ENCODE measurements at places on chromosomes 13 and 19. TPM values are rescaled to one million over a fixed set of nuclear protein-coding genes. Genes with fewer than 3 reads are reported as not detected.

The DCT gene
- polyA plus RNA-seq, result 0.08 TPM

The FCHO1 gene
- 0.53 TPM for polyA plus RNA-seq

The FCER2 gene
- polyA plus RNA-seq, result not detected

The KLK8 gene
- 116 TPM for polyA plus RNA-seq

The ALOX5AP gene
- polyA plus RNA-seq, result 36.4 TPM

The TEKTIP1 gene
- polyA plus RNA-seq, result 0.28 TPM

The CD209 gene
- polyA plus RNA-seq, result 2.0 TPM

The CEACAM20 gene
- polyA plus RNA-seq, result not detected

The ZNF559 gene
- 18.8 TPM for polyA plus RNA-seq

The MTUS2 gene
- 0.12 TPM for polyA plus RNA-seq

The SMG9 gene
- polyA plus RNA-seq, result 11.8 TPM

The THSD8 gene
- 8.3 TPM for polyA plus RNA-seq

The TNFSF11 gene
- not detected for polyA plus RNA-seq

GRCh38 chr13:100818711-100819110, 144.1 kb upstream of the TMTC4 start:
- DNase-seq, result peak; percentile 57

DNA sequence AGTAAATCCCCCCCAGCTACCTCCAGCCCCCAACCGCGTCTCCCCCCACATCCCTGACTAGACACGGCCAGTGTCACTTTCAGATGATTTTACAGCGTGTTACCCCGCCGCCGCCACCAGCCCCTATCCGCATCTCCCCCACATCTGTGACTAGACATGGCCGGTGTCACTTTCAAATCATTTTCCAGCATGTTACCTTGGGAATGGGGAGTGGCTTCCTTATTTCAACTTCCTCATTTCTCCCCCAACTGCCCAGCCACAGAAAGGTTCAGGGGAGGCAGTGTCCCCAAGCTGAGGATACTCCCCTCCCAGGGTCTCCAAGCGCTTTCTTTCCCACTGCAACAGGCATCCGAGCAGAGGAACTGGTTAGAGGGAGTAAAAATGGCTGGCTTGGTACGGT, 18.4 kb downstream of the ADGRL1 start:
- DNase-seq, result no peak

DNA sequence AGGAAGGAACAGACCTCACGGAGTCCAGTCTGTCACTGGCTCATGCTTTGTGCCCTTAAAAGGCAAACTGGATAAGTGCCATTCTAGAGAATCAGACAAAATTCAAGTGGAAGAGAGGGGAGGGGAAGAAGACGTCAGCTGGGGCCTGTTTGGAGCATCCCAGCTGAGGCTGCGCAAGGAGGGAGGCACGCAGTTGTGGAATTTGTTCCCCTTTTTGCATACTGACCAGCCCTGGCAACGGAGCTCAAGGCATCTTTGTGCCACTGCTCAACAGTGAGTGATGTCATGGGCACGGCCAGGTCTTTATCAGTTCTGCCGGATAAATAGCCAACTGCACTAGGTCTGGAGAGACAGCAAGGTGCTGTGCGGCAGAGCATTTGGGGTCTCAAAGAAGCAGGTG, at the start of gene GPR42:
Gene GPR42, plus strand, starts transcription at position 347 of the 400 bp plus-strand sequence. CDS start 292 bp downstream, outside the sequence.
- DNase-seq, result no peak

- DNase-seq, result peak; percentile 58
These were observed 10.2 kb upstream of the CARM1 start for GRCh38 chr19:10861103-10861651.

GRCh38 chr19:6039566-6040225, 61.8 kb upstream of the RANBP3 start:
- DNase-seq, result no peak

DNA sequence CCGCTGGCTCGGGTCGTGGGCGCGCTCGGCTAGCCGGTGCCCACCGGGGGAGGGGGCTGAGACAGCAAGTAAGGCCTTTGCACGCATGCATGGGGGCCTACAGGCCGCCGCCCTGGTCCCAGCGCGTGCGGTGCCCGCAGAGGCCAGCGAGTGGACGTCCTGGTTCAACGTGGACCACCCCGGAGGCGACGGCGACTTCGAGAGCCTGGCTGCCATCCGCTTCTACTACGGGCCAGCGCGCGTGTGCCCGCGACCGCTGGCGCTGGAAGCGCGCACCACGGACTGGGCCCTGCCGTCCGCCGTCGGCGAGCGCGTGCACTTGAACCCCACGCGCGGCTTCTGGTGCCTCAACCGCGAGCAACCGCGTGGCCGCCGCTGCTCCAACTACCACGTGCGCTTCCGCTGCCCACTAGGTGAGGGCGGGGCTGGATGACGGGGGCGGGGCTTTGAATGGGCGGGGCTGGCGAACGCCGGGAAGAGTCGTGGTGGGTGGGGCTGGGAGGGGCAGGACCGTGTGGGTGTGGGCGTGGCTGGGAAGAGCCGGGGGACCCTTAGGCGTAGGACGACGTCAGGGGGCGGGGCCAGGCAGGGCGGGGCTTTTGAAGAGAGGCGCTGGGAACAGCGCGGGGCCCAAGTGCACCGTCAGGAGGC, 2.1 kb downstream of the CILP2 start:
- DNase-seq, result peak; percentile 69

DNA sequence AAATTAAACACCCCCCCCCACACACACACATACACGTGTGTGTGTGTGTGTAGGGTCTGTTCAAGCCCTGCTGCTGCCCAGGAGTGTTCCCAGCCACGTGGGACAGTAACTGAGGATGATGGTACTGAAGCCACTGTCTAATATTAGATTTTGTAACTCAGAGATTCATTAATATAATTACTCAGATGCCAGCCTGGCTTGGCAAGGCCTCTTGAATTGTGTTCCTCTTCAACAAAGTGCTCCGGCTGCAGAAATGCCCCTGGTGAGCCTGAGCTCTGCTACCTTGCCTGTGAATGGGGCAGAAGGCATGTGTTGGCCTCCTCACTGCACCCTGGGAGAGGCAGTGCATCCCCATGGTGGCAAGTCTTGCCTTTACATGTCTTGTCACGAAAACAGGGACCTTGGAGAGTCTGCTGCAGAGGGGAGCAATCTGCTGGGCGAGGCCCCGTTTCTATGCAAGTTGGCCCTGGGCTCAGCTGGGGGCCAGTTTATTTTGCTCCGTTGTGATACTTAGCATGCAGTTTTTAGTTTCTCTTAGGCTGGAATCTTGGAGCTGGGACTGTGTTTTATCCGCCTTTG, 44.0 kb downstream of the NFIX start:
- DNase-seq, result no peak

- DNase-seq, result peak; percentile 6
These were observed 1432.3 kb upstream of the SPRY2 start for GRCh38 chr13:81773263-81773662.

GRCh38 chr19:33282036-33282671, 20.2 kb downstream of the CEBPA start:
- no peak for DNase-seq

- peak; percentile 77 for DNase-seq
These were observed at the start of gene FXYD3 for GRCh38 chr19:35115177-35115951. Gene FXYD3, plus strand, starts transcription at chr19:35115823. Its CDS starts 3,554 bp downstream, at chr19:35119377.

DNA sequence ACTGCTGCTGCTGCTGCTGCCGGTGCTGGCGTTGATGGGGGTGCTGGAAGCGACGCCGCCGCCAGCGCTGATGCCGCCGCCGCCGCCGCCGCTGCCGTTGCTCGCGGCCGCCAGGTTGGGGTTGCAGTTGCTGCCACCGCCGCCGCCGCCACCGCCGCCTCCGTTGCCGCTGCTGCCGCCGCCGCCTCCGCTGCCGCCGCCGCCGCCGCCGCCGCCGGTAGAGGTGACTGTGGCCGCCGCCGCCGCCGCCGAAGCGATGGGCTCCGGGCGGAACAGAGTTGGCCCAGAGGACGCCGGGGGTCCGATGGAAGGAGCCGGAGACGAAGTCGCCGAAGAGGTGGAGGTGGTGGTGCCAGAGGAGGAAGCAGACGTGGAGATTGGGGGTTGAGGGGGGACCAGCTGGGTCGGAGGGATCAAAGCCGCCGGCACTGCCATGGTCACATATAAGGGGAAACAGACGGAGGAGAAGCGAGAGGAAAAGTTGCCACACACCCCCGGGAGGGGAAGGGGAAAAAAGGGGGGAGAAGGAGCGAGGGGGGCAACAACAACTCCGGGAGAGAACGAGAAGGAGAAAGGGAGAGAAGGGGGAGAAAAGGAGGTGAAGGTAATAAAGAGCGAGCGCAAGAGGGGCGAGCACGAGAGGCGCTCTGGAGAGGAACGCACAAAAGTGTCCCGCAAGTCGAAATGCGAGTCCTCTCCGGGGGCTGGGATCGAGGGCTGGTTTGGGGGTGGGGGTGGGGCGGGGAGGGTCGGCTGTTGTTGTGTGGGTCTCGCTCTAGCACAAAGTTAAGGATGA, 471 bp downstream of the DACH1 start:
- DNase-seq, result peak; percentile 31

- no peak for DNase-seq
These were observed 51.6 kb upstream of the URI1 start for GRCh38 chr19:29890392-29890791.

GRCh38 chr13:93899981-93900380, 579.5 kb downstream of the DCT start:
- no peak for DNase-seq

DNA sequence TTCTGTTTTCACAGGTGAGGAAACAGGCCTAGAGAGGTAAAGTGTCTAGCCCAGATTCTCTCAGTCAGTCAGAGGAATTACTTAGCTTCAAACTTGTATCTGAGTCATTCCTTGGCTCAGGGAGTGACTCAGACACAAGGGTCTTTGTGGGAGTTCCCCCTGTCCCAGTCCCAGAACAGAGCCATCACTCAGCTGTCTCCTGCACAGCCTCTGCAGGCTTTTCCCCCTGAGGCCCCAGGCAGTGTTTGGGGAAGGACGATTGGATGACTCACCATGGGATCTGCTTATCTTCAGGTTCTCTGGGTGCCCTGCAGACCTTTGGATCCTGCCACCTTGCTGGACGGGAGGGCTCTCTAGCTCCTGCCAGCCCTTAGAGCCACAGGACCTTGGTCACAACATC, 13.2 kb downstream of the ZNF793 start:
- DNase-seq, result no peak

DNA sequence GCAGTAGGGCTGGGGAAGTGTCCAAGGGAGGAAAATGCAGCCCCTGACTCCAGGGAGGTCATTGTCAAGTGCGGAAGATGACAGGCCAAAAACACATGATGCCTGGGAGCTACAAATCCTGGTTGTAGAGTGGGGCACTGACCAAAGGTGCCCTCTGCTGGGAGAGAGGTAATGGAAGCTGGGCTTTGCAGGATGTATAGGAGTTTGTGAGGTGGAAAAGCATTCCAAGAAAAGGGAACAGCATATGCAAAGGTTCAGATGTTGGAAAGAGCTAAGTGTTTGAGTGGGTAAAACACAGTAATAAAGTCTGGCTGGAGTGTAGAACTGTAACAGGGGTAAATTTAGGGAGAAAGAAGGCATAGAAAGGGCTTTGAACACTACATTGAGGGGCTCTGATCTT, 46.9 kb upstream of the PTPRS start:
- DNase-seq, result no peak

DNA sequence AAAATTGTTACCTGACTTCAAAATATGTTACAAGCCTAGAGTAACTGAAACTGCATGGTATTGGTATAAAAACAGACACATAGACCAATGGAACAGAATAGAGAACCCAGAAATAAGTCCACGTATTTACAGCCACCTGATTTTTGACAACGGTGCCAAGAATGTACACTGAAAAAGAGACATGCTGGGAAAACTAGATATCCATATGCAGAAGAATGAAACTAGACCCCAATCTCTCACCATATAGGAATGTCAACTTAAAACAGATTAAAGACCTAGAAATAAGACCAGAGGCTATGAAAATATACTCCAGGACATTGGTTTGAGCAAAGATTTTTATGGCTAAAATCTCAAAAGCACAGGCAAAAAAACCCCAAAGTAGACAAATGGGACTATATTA, 76.5 kb downstream of the LATS2 start:
- no peak for DNase-seq

GRCh38 chr13:33261387-33262061, 24.0 kb downstream of the STARD13 start:
- DNase-seq, result no peak

DNA sequence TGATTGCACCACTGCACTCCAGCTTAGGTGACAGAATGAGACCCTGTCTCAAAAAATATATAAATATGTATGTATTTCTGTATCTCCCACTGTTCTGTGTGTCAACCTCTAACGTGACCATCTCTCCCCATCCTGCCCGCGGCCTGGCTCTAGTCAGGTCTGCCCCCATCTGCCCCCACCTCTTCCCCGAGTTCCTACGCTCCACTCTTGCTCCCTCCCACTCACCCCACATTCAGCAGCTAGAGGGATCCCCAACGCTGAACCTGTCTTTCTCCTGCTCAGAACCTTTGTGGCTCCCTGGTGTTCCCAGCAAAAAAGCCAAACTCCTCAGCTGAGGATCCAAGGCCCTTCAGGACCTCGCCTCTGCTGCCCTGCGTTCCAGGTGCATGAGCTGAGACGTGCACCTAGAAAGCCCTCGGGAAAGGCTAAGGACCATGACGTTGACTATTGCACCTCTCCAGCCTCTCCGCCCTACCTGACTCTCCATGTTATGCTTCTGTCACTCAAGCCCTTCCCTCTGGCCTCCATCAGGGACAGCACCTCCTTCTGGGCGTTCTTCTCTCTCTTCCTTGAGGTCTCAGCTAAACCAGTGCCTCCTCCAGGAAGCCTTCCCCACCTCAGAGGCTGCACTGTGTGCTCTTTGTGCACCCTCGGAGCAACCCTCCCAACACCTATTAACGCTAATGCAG, 18.1 kb downstream of the AKT2 start:
- no peak for DNase-seq

- peak; percentile 43 for DNase-seq
These were observed 7.9 kb downstream of the SYDE1 start for GRCh38 chr19:15115080-15115479.

GRCh38 chr13:44436589-44437337, 63.1 kb downstream of the SERP2 start:
- DNase-seq, result peak; percentile 98

GRCh38 chr13:26538363-26539317, 18.8 kb upstream of the WASF3 start:
- no peak for DNase-seq

- no peak for DNase-seq
These were observed 59.3 kb downstream of the LRCH1 start for GRCh38 chr13:46612267-46612666.

DNA sequence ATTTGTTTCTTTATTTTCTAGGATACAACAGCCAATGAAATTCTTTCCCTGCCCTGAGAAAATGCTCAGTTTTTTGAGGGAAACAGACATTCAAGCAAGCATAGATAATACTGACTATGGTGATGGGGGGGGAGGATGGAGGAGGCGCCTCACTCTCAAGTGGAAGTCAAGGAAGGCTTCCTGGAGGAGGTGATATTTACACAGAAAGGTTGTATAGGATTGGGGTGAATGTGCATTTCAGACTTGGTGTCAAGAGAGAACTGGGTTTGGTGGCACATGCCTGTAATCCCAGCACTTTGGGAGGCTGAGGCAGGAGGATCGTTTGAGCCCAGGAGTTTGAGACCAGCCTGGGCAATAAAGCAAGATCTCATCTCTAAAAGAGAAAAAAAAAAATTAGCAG, 12.2 kb upstream of the ADGRE1 start:
- DNase-seq, result no peak

- no peak for DNase-seq
These were observed 13.8 kb upstream of the ZNF846 start for GRCh38 chr19:9782338-9782737.

GRCh38 chr13:34731486-34731885, 210.6 kb upstream of the NBEA start:
- no peak for DNase-seq

- DNase-seq, result no peak
These were observed 15.2 kb upstream of the TOMM40 start for GRCh38 chr19:44875666-44876451.

All from stomach (tissue), 19 donors.